ENCODE measurements at places on chromosomes 2 and 18. TPM values are rescaled to one million over a fixed set of nuclear protein-coding genes. Genes with fewer than 3 reads are reported as not detected.

The MAP4K3 gene
- total RNA-seq, result 48.0 TPM

The TFCP2L1 gene
- total RNA-seq, result under 0.01 TPM

The PRSS56 gene
- total RNA-seq, result not detected

The RAB6D gene
- total RNA-seq, result under 0.01 TPM

The PLGLB1 gene
- 1.5 TPM for total RNA-seq

The TPGS2 gene
- 115 TPM for total RNA-seq

The SLC9A4 gene
- not detected for total RNA-seq
